ENCODE measurements at places on chromosomes 16 and 17.

- no peak for DNase-seq
Observed at GRCh38 chr17:33924104-33924503, 331.0 kb upstream of the CCL2 start.

DNA sequence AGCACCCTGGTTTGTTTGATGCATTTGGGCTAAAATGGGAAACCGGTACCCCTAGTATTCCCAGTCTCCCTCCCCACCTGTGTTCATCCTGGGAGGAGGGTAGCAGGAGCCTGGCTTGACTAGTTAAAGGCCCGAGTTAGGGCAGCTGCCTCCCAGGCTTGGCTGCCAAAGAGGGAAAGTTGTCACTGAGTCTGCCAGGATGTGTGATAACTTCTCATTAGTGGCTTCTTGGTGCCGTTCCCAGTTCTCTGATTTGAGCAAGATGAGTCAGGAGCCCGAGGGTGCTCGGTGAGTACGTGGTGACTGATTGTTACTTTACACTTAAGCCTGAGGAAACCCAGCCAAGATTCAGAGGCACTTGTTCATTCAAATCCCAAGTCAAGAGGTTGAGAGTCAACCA lies 2.5 kb downstream of the KRT32 start:
- DNase-seq = no peak

DNA sequence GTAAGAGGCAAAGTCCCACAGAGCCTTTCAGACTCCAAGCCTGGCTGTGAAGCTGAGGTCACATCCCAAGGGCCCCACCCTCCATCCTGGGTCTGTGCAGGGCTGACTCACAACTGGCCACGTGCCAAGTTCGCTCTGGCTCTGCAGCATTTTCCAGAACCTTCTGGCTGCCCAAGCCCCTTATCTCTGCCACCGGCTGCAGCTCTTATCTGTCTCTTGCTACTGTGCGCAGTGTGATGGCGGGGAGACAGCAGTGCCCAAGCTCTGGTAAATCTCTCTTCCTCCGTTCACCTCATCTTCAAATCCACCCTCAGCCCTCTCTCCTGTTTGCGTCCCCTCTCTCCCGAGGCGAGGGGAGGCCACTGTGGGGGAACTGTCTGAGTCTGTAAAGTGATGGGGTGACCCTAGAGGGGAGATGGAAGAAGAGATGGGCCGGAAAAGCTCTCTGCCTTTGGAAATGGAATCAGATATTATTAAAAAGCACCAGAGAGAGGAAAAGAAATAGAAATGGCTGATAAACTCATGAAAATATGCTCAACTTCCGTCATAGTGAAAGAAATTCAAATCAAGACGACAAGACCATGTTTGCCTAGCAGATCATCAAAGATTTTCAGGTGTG lies 162.7 kb upstream of the CDC42EP4 start:
- no peak for DNase-seq

- no peak for DNase-seq
Observed at GRCh38 chr17:78766743-78767294, 15.3 kb downstream of the CYTH1 start.

DNA sequence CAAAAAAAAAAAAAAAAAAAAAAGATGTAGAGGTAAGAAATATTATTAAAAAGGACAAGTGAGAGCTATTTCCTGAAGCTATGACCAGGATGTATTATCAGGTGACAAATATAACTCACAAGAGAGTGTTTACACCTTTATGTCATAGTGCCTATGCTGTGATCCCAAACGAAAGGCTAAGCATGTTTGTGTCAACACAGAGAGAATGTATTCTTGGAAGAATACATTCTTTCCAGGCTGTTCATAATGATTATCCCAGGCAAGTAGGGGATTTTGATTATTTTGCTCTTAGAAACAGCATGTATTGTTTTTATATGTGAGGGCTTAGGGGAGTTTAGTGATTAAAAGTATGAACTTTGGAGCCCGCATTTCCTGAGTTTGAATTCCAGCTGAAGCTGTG lies 175.0 kb downstream of the SPECC1 start:
- DNase-seq = no peak

DNA sequence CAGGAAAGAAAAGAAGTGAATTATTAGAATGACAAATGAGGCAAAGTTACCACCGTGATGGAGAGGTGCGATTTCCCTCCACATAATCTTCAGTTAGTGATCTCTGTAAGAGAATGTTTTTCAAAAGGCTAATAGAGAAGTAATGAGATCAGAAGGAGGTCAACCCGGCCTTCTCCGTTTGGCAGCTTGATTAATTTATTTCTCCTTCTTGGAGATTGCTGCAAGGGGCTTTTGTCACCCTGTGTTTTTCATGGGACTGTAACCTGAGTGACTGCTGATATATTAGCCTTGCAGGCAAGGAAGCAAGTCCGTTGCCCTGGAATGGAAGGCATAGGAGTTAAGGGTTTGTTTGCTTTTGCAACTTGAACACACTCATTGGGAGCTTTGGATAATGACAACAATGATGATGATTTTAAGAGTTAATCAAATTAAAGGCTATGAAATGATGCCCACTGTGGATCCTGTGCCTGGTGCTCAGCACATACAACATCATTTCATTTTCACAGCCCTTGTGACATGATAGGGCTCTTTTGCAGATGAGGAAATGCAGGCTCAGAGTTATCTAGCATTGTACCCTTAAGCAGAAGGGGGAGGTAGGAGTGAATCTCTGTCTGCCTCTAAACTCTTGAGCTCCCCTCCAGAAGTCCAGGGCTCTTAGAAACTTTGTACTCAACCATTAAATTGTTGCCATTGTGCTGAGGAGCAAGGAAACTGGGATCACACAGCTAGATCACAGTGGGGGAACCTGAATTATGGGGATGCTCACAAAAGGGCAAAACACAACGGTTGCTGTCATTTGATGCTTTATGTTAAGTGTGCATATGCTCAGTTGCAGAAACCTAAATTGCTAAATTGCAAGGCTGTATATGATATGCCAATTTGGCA lies 226.3 kb downstream of the WWOX start:
- DNase-seq = no peak

GRCh38 chr17:38783227-38783626 lies 16.1 kb downstream of the PIP4K2B start:
- DNase-seq = no peak

- DNase-seq = no peak
Observed at GRCh38 chr17:1727876-1728630, 3.5 kb downstream of the WDR81 start.

GRCh38 chr16:4610011-4611005 lies 4.4 kb downstream of the UBALD1 start:
- DNase-seq = no peak

DNA sequence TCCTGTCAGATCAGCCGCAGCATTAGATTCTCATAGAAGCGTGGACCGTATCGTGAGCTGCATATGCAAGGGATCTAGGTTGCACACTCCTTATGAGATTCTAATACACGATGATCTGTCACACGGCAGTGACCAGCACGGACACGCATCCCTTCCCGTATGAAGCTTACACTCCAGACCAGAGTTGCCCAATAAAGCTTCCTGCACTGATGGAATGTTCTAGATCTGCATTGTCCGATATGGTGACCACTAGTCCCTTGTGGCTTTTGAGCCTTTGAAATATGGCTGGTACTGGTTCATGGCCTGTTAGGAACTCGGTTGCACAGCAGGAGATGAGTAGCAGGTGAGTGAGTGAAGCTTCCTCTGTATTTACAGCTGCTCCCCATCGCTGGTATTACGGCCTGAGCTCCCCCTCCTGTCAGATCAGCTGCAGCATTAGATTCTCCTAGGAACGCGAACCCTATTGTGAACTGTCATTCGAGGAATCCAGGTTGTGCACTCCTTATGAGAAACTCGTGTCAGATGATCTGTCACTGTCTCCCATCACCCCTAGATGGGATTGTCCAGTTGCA lies 49.8 kb upstream of the ZCCHC14 start:
- no peak for DNase-seq

GRCh38 chr16:56972403-56973293 lies 10.9 kb downstream of the CETP start:
- no peak for DNase-seq

GRCh38 chr17:78225088-78225865 lies 6.2 kb upstream of the TMEM235 start:
- no peak for DNase-seq

GRCh38 chr16:46762583-46762982 lies 14.4 kb upstream of the MYLK3 start:
- no peak for DNase-seq

DNA sequence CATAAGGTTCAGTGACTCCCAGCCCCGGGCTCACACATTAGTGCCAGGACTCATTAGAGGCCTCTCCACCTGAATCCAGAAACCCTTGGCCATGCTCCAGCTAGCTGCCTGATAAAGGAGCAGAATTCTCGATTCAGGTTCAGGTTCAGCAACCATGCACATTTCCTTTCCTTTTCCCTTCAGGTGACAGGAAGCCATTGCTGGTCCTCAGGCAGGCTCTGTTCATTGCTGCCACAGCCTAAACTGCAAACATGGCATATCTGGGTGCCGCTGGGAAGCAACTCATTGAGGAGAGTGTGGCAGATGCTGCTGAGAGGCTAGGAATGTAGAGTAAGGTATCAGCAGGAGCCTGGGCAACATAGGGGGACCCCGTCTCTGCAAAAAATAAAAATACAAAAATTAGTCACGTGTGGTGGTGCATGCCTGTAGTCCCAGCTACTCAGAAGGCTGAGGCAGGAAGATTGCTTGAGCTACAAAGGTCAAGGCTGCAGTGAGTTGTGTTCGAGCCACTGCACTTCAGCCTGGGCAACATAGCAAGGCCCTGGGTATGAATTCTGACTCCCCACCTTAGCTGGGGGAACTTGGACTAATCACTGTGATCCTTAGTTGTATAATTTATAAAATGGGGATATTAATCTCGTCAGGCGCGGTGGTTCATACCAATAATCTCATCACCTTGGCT lies 28.7 kb downstream of the ARL4D start:
- no peak for DNase-seq

DNA sequence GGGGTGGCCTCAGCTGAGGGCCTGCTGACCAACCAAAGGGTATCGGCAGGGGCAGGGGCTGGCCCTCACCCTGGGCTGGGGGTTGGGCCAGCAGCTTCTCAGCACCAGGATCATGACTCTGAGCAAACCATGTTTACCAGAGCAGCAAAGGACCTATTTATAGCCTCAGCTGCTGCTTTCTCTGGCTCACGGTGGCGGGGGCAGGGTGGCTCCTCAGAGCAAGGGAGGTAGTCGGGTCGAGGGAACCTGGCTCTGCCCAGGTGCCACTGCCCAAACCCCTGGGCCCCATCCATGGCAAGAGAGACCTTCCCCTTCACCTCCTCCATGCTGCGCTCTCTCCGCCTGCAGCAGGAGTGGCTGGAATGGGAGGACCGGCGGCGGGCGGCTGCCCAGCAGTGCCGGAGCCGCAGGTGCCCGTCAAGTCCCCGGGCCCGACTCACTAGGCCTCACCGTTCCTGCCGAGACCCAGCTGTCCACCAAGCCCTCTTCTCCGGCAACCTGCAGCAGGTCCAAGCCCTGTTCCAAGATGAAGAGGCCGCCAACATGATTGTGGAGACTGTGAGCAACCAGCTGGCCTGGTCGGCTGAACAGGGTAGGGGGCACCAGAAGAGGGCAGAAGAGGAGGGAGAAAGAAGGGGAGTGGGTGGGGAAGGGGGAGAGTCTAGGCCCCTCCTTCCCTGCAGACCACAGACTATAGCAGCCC lies at the start of gene ASB16:
Gene ASB16 (plus strand): TSS at position 206 of the 703 bp plus-strand sequence. CDS start 86 bp downstream, at position 292.
- no peak for DNase-seq

DNA sequence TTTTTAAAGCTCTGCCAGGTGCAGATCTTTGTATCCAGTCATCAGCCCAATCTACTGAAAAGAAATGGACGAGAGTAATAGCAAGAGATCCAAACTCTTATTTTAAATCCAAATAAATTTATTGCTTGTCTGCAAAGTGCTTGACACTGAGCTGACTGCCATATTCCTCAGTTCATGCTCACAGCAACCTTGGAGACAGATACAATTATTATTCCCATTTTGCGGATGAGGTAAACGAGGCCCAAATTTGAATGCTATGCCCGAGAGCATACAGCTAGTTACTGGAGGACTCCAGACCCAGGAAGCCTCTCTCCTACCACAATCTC lies 620 bp downstream of the NOB1 start:
- DNase-seq = no peak

DNA sequence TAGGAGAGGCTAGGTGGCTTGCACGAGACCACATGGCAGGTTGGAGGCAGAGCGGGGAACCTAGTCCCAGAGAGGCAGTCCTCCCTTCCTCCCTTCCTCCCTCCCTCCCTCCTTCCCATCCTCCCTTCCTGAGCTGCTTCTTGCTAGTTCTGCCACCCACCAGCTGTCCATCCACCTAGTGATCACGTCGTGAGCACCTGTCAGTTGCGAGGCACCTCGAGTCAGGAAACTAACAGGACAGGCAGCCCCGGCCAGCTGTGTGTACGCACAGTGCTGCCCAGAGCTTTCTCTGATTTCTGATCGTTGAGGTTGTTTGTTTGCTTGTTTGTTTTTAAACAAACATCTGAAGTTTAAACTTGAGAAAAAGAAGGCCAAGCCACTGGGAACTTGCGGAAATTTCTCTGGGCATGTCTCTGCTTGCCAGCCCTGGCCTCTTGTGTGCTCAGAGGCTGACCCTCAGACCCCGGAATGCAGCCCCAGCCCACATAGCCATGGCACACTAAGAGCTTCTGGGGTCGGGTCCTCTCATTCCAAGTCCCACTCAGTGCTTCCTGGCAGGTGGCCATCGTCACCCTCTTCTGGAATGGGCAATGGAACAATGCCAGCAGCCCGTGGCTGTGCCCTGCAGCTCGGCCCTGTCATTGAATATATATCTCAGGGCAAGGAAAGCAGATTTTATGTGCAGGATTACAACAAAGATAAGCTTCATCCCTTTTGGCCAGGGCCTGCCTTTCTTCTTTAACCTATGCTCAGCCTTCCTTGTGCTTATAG lies 174.0 kb downstream of the KATNIP start:
- no peak for DNase-seq

GRCh38 chr17:57433452-57433851 lies 177.1 kb downstream of the MSI2 start:
- DNase-seq = no peak

DNA sequence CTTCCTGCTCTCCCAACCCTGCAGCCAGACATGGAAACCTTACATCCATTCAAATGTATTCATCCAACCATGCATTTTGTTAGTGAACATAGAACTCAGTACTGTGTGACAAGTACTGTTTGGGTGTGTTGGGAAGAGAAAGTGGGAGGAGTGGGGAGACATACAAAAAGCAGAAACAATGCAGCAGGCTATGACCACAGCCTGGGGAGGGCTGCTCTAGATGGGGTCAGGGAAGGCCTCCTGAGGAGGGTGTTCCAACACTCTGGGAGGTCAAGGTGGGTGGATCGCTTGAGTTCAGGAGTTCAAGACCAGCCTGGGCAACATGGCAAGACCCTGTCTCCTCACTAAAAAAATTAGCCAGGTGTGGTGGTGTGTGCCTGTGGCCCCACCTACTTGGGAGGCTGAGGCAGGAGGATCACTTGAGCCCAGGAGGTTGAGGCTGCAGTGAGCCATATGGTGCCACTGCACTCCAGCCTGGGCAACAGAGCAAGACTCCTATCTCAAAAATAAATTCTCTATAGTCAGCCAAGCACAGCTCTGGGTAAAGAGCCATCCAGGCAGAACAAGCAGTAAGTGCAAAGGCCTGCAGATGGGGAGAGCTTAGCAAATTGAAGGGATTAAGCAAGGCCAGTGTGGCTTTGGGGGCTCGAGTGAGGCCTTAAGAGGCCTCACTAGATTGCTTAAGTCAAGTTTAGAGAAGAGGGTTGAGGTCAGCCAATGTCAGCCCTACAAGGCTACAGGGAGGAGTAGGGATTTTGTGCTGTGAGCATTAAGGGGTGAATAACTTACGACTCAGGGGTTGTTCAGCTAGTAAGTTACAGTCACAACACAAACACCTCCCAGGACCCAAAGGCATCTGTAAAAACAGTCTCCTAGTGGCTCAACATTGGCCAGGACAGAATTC lies 5.5 kb downstream of the SLC13A2 start:
- no peak for DNase-seq

Measured in stimulated activated CD8-positive, alpha-beta memory T cell treated with anti-CD3 and anti-CD28 coated beads, Interleukin-7, amount 100 ng/mL, for 1 hour (primary cell).